ENCODE measurements at places on chromosomes 6 and 20.

DNA sequence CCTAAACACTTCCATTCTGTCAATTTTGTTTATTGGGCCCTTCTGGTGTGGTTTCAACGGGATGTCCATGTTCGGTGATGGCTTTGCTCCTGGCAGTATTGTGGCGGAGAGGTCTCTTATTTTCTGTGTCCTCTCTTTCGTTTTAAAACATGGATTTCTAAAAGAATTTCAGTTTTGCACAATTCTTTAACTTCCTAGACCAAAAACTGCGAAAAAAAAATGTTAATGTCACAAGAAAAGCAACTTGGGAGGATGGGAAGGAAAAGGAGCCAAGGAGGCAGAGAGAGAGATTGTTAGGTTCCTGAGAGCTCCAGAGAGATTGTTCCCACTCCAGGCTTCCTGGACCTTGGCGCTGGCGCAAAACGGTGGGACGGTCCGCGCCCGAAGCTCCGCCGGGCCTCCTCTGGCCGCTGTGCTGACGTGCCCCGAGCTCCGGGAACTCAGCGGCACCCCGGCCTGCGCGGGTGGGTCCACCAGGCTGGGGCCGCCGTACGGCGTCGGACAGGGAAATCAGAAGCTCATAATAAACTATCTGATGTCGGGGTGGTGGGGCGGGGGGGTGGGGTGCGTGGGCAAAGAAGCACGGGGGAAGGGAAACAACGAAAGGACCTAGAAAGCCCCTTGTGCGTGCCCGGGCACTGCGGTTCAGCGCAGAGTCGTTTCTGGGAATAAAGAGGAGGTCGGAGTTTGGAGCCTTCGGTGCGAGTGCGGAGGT lies 951 bp upstream of the OLIG3 start:
- no peak for DNase-seq

- no peak for DNase-seq
Observed at GRCh38 chr20:19079536-19080299, 132.7 kb upstream of the SLC24A3 start.

DNA sequence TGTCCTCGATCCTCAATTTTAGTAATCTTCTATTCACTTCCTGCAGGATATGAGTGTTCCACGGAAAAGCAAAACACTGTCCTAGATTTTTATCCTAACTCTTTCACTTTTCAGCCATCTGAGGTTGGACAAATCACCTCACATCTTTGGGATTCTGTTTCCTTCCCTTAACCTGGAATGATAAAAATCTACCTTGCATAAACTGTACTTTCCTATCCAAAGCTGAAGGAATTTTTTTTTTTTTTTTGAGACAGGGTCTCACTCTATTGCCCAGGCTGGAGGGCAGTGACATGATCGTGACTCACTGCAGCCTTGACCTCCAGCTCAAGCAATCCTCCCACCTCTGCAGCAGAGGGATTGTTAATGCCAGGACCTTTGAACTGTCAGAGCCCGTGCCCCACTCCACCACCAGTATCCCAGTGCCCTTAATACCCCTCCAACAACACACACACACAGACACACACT lies 20.5 kb downstream of the CAPN11 start:
- no peak for DNase-seq

DNA sequence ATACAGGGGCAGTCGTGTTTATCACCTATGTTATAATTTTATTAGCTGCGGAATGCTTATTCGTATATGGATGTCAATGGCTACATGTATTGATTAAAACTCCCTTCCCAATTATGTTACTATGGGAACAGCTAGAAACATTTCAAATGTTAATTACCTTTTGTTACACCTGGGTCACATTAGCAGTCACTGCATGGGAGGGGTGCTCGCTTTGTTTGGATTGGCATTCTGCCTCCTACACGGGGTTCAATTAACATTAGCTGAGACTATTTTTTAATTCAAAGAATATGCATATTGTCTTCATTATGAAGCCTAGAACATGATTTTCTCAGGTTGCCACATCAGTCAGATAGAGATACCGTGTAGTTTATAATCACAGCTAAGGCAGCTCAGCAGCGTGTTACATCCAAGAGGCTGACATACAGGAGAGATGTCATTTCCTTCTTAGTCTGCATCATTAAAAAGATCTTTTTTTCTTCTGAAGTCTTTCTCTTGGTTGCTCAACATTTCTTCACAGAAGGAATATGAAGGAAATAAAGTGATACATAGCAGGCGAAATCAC lies 76.2 kb upstream of the RPS6KA2 start:
- no peak for DNase-seq

GRCh38 chr20:46970937-46971630 lies 76.4 kb downstream of the EYA2 start:
- DNase-seq: no peak

GRCh38 chr6:110823146-110823545 lies 7.9 kb upstream of the CDK19 start:
- no peak for DNase-seq

DNA sequence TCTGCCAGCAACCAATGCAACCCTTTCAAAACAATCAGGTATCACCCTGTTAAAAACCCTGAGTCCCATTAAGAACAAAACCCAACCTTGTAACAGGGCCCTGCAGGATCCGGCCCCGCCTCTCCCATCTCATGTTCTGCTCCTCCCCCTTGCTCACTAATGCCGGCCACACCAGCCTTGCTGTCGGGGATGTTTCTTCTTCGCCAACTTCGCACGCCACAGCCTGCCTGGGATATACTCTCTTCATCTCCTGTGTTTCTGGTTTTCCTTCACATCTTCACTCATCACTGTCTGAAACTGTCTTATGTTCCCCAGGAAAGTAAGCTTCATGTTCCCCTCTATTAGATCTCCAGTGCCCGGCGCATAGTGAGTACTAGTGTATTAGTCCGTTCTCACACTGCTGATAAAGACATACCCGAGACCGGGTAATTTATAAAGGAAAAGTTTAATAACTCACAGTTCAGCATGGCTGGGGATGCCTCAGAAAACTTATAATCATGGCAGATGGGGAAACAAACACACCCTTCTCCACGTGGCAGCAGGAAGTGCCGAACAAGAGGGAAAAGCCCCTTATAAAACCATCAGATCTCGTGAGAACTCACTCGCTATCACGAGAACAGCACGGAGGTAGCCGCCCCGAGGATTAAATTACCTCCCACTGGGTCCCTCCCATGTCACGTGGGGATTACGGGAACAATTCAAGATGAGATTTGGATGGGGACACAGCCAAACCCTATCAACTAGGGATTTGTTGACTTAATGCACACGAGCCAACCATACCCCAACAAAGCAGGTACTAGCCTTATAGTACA lies 5.1 kb downstream of the TP53RK start:
- DNase-seq: no peak

DNA sequence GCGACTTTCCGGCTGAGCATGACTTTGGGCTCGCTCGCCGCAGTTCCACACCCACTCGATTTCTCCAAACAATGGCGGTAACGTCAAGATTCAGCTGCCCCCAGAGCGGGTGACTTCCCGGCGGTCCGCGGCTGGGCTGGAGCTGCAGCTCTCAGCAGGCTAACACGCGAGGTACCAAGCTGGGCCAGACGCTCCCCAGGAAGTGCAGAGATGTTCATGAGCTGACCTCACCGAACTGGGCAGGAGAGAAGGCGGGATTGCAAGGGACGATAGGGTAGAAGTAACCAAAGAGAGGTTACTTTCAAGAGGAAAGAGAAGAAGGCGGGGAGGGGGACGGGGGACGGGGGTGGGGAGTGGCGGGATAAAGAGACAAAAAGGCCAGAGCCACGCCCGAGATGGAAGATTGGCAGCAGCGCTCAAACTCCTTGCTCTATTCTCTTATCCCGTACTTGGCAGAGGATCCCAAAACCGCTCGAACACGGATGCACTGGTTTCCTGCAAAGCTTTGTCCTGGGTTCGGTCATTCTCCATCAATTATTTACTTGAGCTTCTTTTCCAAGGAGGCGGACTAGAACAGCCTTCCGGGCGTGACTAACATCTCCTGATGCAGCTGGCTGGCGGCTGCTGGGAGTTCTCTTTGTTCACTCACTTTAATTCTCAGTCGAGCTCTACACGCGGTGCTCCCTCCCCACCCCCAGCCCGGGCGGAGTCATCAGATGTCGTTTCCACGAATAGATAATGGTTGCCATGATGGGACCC lies at the start of gene MTCL3:
Gene MTCL3 (minus strand): TSS at position 626 of the 759 bp plus-strand sequence.
- DNase-seq: no peak

DNA sequence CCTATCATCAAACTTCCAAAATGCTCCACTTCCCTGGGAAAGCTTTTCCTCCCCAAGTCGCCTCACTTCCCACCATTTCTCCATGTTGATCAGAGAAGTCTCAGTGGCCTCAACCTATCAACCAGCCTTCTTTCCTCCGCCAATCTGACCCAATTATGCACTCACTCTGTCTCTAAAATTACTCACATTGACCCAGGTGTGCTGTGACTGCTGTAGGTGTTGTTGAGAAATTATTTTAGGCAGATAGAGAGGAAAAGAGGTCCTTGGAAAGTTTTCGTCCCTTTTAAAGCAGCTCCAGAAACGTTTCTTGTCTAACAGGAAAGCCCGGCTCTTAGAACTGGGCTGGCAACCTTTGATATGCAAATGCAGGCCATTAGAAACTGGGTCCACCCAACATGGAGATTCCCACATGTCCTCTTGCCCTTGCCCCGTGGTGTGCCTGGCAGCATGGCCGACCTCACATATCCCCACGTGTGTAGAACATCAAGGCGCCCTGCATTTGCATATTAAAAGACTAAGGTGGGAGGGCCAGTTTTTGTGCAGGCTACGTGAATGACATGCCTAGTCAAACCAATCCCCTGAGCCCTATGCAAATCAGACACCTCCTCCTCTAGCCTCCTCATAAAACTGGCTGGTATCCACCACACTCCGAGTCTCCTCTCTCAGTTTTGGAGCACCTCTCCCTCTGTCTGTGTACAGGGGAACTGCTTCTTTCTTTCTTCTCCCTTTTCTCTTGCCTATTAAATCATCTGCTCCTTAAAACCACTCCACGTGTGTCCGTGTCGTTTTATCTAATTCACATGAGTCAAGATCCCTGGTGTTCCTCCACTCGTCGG lies 12.9 kb downstream of the IPCEF1 start:
- DNase-seq: no peak

DNA sequence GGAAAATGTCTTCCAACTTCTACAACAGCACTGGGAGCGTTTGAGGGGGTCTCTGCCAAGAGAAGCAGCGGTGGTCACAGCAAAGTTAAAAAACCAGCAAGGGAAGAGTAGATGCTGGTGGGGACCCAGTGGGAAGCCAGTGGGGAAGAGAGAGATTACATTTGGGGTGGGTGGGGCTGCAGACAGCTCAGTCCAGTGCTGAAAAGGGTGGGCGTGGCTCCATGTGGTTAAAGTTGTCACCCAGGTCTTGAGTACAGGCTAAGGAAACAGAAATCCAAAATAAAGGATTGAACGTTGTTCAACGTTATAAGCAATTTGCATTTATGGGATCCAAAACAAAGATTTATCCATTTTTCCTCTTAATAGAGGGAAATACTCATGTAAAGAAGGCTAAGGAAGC lies 106.3 kb upstream of the LY86 start:
- no peak for DNase-seq

DNA sequence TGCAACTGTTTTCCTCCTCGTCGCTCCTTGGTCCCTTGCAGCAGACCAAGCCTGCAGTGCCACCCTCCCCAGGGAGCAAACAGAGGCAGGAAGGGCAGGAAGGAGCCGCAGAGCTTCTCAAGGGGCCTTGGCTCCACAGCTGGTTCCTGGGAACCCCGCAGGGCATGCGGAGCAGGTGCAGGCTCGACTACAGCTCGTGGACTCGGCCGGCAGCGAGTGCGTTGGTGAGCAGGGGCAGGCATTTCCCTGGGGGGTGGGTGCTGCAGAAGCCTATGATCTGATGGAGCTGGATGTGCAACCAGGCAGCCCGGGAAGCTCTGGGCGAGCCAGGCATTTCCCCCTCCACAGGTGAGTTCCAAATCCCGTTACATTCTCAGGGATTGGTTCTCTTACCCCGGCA lies 37.1 kb downstream of the FRMD1 start:
- no peak for DNase-seq

- no peak for DNase-seq
Observed at GRCh38 chr6:169042061-169042460, 211.6 kb downstream of the THBS2 start.

DNA sequence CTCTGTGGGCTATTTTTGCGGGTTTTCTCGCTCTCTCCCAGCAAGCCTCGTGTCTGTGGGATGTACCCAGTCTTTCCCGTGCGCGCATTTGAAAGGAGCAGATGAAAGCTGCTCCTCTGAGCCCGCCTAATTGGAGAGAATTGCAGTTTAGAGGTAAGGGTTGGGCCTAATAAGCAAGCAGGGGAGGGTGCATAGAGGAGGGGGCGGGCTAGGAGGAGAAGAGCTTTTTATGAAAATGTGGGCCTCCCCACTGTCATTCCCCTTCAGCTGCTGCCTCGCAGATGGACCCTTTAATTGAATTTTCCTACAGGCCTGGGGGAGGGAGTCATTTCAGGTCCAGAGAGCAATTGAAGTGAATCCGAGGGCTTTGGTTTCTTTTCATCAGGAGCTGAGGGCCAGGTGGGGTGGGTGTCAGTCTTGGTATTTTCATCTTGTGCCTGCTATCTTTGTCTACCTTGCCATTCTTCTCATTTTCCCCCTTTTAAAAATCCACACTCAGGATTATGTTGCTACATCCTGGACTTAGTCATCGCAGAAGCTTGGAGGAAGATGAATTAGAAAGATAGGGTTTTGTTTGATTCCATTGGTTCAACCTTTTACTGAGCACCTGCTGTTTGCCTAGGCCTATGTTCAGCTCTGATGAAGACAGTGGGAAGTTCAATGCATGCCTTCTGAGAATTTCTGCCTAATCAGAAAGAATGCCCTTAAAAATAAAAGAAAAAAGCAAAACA lies 423.4 kb downstream of the CD83 start:
- no peak for DNase-seq

DNA sequence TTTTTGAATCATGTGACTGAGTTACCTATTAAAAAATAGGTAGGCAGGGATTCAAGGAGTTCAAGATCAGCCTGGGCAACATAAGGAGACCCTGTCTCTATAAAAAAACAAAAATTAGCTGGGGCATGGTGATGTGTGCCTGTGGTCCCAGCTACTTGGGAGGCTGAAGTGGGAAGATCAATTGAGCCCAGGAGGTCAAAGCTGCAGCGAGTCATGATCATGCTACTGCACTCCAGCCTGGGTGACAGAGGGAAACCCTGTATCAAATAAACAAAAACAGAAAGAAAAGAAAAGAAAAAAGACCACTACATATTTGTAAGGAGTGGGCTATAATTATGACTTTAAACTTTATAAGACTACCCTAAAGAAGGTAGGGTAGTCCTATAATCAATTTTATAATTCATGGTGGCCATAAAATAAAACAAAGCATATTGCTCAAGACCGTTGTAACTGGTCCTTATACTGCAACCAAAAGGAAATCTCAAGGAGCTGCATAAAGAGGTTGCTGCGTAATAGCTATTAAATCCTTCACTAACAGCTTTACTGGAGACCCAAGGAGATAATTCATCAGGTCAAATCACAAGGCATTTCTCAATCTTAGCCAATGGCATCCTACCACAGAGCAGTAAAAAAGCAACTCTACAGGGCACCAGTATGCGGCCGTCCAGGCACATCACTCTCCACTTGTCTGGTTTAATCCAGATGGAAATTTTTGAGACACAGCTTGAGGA lies 13.5 kb downstream of the PIGU start:
- DNase-seq: peak; percentile 50

DNA sequence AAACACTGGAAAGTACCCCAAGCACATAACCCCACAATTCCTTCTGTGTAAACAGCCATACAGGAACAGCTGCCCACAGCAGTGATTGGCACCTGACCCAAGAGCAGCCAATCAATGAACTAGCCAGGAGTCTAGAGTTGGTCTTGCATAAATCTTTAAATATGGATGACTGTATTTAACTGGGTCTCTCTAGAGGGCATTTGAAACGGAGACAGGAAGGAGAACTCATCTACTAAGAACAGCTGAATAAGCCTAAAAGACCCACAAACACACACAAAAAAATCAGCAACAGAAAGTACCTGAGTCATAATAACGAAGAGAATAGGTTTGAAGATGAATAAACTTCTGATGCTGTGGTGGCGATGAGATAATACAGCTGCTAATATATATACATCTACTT lies 49.0 kb upstream of the ASF1A start:
- no peak for DNase-seq
